Ascending aorta (tissue), 2 donors: ENCODE measurements at places on chromosomes 2 and 18.

DNA sequence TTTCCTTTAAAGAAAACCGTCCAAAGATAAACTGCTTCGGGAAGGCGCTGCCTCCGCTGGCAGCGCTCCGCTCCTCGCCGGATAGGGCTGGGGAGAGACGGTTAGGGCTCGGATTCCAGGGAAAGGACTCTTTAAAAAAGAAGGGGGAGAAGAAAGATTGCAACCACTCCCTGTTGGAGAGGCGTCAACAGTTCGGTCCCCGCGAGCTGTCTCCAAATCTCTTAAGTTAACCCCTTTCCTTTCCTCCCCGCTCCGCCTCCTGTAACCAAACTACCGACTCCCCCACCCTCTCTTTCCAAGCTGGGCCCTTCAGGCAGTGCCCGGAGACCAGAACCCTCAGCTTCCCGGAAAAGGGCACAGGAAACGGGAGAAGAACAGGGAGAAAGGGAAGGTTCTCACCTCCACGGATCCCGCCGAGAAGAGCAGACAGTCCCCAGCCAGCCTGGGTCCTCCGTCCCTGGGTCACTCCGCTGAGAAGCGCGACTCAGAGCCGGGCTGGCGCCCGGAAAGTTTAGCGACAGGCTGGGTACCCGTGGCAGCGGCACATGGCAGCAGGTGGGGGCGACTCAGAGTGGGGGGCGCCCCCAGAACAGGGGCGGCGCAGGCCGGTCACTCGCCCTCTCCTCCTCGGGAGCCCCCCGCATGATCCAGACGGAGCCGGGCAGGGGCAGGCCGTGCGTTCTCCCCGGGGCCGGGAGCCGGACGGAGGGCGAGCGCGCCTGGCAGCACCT lies 675 bp downstream of the FZD5 start:
- peak; percentile 68 for DNase-seq

DNA sequence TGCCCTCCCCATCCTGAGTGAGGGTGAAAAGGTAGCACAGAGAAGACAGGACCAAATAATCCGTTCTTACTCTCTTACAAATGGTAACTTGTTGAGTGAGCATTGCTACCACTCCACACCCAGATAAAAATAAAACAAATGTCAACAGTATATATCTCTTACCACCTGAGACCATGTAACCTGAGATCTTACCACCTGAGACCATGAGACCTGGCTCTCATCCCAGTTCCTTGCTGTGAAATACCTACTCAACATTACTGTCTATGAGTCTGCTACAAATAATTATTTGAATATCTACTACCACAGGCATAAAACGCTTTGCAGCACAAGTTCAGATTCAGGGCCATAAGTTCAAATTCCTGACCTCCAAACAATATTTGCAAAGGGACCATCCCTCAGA lies 234.7 kb downstream of the C1D start:
- no peak for DNase-seq

DNA sequence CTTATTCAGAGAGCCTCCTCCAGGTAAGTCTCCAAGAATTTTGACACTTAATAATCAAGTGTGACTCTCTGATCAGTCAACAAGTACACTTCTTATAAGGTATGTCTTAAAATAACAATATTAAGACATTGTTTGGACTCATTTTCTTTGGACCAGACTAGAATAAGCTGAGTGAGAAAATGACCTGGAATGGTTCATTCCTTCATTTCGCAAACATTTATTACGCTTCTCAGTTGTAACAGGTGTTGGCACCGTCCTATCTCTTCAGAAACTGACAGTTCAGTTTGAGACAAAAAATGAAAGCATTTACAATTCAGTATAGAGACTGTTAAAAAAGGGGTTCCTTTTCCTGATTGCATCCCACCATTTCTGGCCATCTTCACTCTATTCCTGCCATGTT lies 46.6 kb downstream of the TSPYL6 start:
- DNase-seq: no peak

DNA sequence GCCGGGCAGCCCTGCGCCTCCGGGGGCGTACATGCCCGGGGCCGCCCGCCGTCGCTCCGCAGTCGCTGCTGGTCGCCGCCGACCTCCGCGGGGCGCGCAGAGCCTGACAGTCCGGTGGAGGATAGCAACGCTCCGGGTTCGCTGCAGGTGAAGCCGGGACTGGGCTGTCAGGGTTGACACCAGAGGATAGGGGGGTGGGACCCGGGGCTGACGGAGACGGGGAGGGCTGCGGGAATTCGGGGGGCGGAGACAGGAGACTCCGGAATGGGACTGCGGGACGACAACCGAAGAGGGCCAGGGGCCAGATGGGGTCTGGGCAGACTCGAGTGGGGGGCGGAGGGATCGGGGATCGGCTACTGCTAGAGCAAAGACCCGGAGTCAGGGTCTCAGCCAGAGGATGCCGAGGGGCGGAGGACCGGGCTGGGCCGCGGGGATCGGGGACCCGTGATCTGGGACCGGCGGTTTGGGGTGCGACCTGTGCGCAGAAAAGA lies 403 bp downstream of the TMEM127 start:
- no peak for DNase-seq

GRCh38 chr18:23661735-23662308 lies 889 bp downstream of the ANKRD29 start:
- DNase-seq: no peak

GRCh38 chr2:120722246-120722567 lies 13.5 kb upstream of the GLI2 start:
- no peak for DNase-seq

DNA sequence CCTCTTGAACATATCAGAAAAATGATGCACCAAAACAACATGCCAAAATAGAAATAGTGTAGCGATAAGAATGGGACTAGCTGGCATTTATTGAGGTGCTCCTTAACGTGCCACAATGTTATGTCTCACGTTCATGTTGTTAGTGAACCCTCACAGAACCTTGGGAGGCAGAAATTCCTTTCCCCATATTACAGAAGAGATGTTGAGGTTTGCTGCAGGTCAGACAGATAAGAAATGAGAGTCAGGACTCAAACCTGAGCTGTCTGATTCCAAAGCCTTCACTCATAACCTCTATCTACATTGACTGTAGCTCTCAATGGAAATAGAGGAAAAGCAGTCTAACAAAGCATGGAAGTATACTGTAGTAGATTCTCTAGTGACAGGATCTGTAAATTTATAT lies 163.3 kb upstream of the STK17B start:
- DNase-seq: no peak

- no peak for DNase-seq
Observed at GRCh38 chr2:120797421-120798221, 62.0 kb downstream of the GLI2 start.

DNA sequence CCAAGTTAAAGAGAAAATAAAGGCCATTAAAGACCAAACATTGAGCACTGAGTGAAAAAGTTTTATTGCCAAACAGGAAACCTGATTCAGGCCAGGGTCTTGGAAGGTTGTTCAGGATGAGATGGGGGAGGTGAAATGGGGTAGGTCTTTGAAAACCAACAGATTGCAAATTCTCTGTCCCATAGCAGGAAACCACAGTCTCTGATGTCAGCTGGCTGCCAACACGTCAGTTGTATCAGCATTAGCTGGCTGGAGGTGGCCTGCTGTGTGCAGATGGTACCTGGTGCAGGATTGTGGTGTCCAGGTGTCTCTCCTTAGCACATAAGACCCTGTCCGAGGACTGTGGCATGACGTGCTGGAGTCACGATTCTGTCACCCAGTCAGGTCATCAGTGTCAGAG lies 106.3 kb downstream of the MSH2 start:
- DNase-seq: no peak

GRCh38 chr2:189298038-189298437 lies 118.5 kb upstream of the COL5A2 start:
- DNase-seq: no peak

- no peak for DNase-seq
Observed at GRCh38 chr2:85273738-85274731, 53.8 kb downstream of the TGOLN2 start.

DNA sequence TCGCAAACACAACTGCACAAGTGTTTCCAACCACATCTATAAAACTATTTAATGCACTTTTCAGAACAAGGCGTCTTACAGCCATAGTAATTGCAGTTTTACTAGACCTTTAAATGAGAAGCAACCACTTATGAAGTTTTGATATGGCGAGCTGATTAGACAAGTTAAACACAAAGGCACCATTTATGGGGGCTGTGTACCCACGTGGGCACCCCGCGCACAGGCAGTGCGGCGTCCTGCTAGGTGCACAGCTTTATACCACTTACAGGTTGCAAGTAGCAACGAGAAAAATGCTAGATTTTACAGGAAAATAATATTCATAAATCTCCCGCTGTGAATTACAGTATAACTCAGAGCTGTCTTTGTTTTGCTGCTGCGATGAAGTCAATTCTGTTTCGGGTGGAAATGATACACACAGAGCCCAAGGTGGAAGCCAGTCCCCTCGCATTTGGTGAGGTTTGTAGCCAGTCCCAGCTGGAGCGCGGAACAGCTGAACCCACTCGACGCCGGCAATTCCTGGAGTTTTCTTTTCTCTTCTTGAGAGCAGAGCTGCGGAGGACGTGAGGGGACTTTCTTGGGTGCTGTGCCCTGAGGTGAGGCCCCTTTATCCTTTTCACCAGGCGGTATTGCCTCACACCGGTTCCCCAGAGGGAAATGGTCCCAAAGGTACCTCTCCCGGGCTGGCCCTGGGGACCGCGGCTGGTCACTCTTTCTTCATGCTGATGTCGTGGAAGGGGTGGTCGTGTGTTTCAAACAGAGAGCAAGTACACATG lies 76.7 kb downstream of the PTGR3 start:
- no peak for DNase-seq

GRCh38 chr2:230425377-230425776 lies 9.4 kb downstream of the SP100 start:
- DNase-seq: no peak

DNA sequence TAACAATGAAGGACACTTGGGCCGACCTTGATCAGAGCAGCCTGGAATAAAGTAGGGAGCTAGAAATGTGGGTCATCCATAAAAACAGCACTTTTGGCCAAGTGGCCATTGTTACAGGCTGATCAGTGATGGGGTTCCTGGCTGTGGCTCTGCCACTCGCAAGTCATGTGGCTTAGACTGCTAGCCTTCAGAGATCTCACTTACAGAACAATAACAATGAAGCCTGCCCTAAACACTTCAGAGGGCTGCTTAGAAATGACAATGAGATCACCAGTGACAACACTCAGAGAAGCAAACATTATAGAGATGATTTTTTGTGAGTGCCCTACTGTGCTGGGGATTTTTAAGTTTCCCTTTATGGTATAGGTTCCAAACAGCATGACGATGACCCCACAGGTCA lies 107.9 kb upstream of the LMAN1 start:
- no peak for DNase-seq

- DNase-seq: no peak
Observed at GRCh38 chr2:236941551-236941950, 144.1 kb upstream of the COPS8 start.
